Left lung (tissue), 14 donors: ENCODE measurements at places on chromosomes 13 and 19. TPM values are rescaled to one million over a fixed set of nuclear protein-coding genes. Genes with fewer than 3 reads are reported as not detected.

DNA sequence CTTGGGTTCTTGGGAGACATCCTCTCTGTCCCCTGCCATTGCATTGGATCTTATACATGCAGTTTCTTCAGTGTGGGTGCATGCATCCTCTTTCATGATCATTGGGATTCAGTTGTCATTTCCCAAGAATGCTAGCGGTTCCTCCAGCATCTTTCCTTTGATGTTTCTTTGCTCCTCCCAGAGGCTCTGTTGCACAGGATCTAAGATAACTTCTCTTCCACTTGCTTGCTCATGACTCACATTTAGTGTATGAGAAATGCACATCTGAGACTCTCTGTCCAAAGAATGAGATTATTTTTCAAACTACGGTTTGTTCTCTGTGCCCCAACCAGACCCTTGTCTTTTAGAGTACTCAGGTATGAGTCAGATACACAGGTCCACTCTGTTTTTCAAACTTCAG lies 197.1 kb downstream of the NDFIP2 start:
- no peak overlapping the region for H3K27ac ChIP-seq
- no peak for DNase-seq
- no peaks in the 10 kb centered on the region for H3K27me3 ChIP-seq
- H3K4me1 ChIP-seq, result peaks cover 3% of the 10 kb centered on the region

DNA sequence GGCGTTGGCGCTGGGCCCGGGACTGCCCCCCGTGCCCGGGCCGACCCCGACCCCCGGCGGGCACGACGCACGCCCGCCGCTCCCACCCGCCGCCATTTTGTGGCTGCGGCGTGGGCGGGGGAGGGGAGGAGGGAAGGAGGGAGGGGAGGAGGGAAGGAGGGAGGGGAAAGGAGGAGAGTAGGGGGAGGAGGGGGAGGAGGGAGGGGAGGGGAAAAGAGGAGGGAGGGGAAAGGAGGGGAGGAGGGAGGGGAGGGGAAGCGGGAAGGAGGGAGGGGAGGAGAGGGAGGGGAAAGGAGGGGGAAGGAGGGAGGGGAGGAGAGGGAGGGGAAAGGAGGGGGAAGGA lies at the start of gene BTBD2:
Gene BTBD2 (minus strand): TSS at position 107 of the 343 bp plus-strand sequence. CDS start 11 bp downstream, at position 96.
- no peaks in the 10 kb centered on the region for H3K4me1 ChIP-seq
- H3K27me3 ChIP-seq, result no peaks in the 10 kb centered on the region
- H3K4me3 ChIP-seq, result peak within 1 kb of the TSS; percentile 56
- peak within 1 kb of the TSS; percentile 65 for H3K27ac ChIP-seq

DNA sequence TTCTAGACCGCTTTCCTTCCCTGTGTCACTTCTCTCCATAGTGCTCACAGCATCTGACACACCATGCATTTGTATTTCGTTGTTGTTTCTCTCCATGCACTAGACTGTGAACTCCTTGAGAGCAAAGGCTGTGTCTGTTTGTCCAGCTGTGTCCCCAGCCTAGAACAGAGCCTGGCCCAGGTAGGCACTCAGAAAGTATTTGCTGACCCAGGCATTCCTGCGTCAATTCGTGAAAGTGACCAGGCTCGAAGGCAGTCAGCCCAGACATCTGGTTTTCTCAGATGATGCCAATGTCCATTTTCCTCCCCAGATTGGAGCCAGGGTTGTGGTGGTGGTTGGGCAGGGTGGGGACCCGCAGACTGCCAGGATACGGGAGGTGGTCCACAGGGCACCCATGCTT lies 164.8 kb downstream of the ZNF536 start:
- no peak for DNase-seq
- H3K4me3 ChIP-seq, result no peak overlapping the region
- peaks cover 19% of the 10 kb centered on the region for H3K27me3 ChIP-seq
- no peaks in the 10 kb centered on the region for H3K4me1 ChIP-seq
- H3K36me3 ChIP-seq, result no peaks in the 10 kb centered on the region

DNA sequence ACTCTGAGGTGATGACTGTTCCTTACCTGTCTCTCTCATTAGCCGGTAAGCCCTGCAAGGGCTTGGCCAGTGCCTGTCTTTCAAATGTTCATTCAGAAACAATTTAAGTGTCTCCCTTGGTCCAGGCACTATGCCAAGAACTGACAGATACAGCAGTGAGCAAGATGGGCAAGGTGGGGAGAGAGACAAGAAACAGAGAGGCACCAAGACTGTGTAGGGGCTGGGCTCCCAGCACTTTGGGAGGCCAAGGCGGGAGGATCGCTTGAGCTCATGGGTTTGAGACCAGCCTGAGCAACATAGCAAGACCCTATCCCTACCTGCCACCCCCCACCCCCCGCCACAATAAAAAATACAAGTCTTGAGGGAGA lies 1.3 kb upstream of the CCNE1 start:
- peaks cover 6% of the 10 kb centered on the region for H3K4me1 ChIP-seq
- no peak overlapping the region for H3K4me3 ChIP-seq
- no peaks in the 10 kb centered on the region for H3K27me3 ChIP-seq
- no peak for DNase-seq
- H3K27ac ChIP-seq, result no peak overlapping the region

- no peaks in the 10 kb centered on the region for H3K27me3 ChIP-seq
- no peak for DNase-seq
- no peaks in the 10 kb centered on the region for H3K4me1 ChIP-seq
- no peak overlapping the region for H3K27ac ChIP-seq
- no peaks in the 10 kb centered on the region for H3K36me3 ChIP-seq
- no peak overlapping the region for H3K4me3 ChIP-seq
Observed at GRCh38 chr19:4695224-4695731, 25.1 kb upstream of the MYDGF start.

Gene GPX4
- 365 TPM for total RNA-seq

DNA sequence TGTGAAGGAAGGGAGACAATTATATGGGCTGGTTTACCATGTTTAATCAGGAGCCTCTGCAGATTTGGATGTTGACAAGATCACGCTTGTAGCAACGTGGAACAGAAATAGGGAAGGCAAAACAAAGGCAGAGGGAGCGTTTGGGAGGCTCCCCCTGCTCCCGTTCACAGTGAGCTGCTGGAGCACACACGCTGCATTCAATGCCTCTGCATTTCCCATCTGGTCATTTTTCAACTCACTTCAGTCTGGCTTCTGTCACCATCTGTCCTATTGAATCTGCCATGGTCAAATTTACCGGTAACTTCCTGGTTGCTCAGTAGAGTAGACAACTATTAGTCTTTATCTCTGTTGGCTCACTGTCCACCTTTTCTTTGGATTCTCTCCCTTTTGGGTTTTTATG lies 91.0 kb downstream of the NHLRC3 start:
- no peaks in the 10 kb centered on the region for H3K36me3 ChIP-seq
- no peaks in the 10 kb centered on the region for H3K4me1 ChIP-seq
- H3K4me3 ChIP-seq, result no peak overlapping the region
- no peak for DNase-seq
- no peak overlapping the region for H3K27ac ChIP-seq
- H3K27me3 ChIP-seq, result no peaks in the 10 kb centered on the region

DNA sequence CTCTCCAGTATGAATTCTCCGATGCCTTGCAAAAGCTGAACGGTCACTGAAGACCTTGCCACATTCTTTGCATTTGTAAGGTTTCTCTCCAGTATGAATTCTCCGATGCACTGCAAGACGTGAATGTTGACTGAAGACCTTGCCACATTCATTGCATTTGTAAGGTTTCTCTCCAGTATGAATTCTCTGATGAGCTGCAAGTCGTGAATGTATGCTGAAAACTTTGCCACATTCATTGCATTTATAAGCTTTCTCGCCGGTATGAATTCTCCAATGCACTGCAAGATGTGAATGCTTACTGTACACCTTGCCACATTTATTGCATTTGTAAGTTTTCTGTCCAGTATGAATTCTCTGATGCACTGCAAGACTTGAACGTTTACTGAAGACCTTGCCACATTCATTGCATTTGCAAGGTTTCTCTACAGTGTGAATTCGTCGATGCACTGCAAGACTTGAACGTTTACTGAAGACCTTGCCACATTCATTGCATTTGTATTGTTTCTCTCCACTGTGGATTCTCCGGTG lies 20.0 kb upstream of the ZNF841 start:
- H3K27ac ChIP-seq, result no peak overlapping the region
- DNase-seq, result no peak
- H3K27me3 ChIP-seq, result no peaks in the 10 kb centered on the region
- no peaks in the 10 kb centered on the region for H3K4me1 ChIP-seq
- peaks cover 64% of the 10 kb centered on the region for H3K36me3 ChIP-seq

DNA sequence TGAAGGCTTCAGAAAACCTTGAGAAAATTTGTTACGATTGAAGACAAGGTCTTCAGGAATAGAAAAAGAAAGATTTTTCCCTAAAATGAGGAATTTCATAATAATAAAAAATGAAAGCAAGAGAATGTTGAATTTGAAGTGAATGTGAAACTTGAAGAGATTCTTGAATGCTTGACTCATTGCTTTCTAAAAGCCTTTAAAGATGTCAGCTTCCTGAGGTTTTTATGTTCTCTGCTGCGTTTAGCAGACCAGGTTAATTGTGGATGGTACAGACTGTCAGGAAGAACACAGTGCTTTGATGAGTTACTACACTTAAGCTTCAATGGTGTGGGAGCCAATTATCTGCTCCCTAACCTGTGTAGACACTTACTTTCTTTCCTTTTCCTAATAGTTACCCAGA lies 96.3 kb upstream of the FNDC3A start:
- H3K27ac ChIP-seq, result no peak overlapping the region
- H3K36me3 ChIP-seq, result no peaks in the 10 kb centered on the region
- no peak overlapping the region for H3K4me3 ChIP-seq
- H3K4me1 ChIP-seq, result peaks cover under 1% of the 10 kb centered on the region

Gene RFPL4A
- total RNA-seq, result not detected

Gene OCEL1
- total RNA-seq, result 38.0 TPM

DNA sequence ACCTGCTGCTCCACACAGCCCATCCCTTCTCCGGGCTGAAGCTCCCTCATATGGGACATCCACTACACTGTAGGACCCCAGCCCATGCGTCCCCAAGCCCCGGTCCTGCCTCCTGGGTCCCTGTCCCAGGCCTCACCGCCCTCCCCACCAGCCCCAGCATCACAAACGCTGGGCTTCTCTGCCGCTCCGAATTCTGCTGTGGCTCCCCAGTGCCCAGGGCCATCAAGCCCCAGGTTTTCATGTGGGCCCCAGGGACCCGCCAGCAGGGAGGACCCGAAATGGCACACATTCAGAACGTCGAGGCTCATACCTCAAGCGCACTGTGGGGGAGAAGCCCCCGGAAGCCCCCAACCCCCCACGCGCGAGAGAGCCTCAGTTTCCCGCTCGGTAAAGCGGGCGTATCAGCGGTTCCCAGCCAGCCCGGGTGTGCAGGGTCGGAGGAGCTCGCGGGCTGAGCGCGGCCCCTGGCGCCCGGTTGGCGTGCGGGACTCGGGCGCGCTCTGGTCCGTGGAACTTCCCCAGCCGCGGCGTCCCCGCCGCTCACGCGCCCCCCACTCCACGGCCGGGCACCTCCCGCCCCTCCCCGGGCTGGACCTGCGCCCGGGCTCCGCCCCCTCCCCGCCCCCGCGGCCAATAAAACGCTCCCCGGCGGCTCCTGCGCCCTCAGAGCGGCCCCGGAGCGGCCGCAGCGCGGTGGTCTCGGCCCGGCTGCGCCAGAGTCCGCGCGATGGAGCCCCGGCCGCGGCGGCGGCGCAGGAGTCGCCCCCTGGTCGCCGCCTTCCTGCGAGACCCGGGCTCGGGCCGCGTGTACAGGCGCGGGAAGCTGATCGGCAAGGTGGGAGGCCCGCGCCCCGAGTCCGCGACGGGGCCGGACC lies at the start of gene PLK5:
Gene PLK5 (plus strand): TSS at position 666 of the 875 bp plus-strand sequence. CDS start 2,920 bp downstream, outside the sequence.
- H3K36me3 ChIP-seq, result no peaks in the 10 kb centered on the region
- H3K4me3 ChIP-seq, result no peak within 1 kb of the TSS
- H3K27ac ChIP-seq, result no peak within 1 kb of the TSS
- H3K27me3 ChIP-seq, result peaks cover 92% of the 10 kb centered on the region
